Subcutaneous adipose tissue (tissue), 4 donors: ENCODE measurements at places on chromosomes 6 and 20. TPM values are rescaled to one million over a fixed set of nuclear protein-coding genes. Genes with fewer than 3 reads are reported as not detected.

UNC93A gene
- not detected for total RNA-seq

COL9A3 gene
- not detected for total RNA-seq

ARFGAP1 gene
- 16.1 TPM for total RNA-seq

PDYN gene
- not detected for total RNA-seq

PHACTR3 gene
- total RNA-seq = not detected

ZNF311 gene
- 2.4 TPM for total RNA-seq

BPIFB3 gene
- not detected for total RNA-seq

PROKR2 gene
- total RNA-seq = not detected

UTRN gene
- 250 TPM for total RNA-seq

RAET1E gene
- total RNA-seq = not detected

LRRC73 gene
- 0.57 TPM for total RNA-seq

OR2H2 gene
- total RNA-seq = not detected

TDRD6 gene
- total RNA-seq = 0.51 TPM

SIRPB2 gene
- total RNA-seq = 8.5 TPM

SLC17A1 gene
- total RNA-seq = not detected

CENPW gene
- not detected for total RNA-seq

RAB32 gene
- total RNA-seq = 42.9 TPM

FHL5 gene
- 38.6 TPM for total RNA-seq
